GM12865 (cell line): ENCODE measurements at places on chromosomes 7 and 10.
A peak's percentile ranks its signal among the peaks of the same experiment; 100 is the strongest.

GRCh38 chr7:132002343-132002968 is 446.0 kb upstream of the PODXL start:
- no peak for DNase-seq

DNA sequence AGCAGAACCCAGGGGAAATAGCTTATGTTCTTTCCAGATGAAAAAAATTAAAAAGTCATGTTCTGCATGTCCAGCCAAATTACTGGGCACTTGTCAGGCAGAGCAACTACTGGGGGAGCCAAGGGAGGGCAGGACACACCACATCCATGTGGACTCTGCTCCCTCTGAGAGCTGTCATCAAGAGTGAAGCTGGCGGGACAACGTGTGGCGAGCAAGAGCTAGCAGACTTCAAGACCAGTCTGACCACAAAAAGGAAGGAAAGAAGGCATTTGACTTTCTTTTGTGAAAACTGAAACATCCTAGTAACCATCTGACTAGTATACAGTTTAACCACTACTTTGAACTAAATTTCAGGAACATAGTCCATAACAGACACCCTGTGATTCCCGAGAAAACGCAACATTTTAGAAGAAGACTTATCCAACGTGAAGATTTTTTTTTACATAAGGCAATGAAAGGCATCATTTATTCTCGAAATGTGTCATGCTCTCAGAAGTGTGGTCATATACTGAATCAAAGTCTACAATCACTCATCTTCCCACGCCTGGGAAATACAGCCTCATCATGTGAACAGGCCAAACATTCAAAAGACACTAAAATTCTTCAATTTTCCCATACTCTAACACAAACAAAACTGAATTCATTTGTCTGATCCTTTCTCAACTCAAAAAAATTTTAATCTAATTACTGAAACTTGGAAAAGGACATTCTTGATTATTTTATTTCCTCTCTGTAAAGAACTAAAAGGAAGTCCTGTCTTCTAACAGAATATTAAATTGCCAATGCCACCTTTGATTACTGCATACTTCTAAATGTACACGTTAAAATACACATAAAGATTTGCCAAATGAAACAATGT is 15.5 kb downstream of the CYTH3 start:
- DNase-seq: peak; percentile 89

- peak; percentile 13 for DNase-seq
These were observed 7.7 kb downstream of the PRTFDC1 start for GRCh38 chr10:24944512-24945255.

- peak; percentile 86 for DNase-seq
These were observed 74.5 kb upstream of the VKORC1L1 start for GRCh38 chr7:65798111-65799075.

DNA sequence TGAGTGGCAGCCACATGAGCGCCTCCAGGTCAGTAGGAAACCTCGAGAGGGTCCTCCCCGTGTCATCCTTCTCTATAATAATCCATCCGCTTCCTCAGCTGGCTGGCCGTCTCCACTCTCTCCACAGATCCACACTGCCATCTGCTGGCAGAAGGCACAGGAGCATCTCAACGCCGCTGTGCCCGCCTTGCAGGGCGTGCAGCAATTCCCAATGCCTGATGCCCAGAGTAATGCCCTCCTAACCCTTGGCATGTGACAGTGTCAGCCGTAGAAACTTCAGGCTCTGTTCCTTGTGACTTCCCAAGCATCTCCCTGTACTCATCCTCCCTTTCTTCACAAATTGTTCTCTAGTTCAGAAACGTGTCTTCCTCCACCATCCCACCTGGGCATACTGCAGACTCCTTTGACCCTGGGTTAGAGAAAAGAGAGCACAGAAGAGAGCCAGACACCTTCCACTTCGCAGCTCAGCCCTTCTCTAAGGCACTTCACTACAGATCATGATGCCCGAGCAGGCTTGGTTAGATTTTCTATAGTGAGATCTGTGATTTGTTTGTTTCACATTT is 70.8 kb downstream of the XPNPEP1 start:
- peak; percentile 75 for DNase-seq

- DNase-seq: peak; percentile 89
These were observed at the start of gene NUDT13 for GRCh38 chr10:73110345-73110849. Gene NUDT13, plus strand, starts transcription at chr10:73110455. Its CDS starts 3,911 bp downstream, at chr10:73114366.

DNA sequence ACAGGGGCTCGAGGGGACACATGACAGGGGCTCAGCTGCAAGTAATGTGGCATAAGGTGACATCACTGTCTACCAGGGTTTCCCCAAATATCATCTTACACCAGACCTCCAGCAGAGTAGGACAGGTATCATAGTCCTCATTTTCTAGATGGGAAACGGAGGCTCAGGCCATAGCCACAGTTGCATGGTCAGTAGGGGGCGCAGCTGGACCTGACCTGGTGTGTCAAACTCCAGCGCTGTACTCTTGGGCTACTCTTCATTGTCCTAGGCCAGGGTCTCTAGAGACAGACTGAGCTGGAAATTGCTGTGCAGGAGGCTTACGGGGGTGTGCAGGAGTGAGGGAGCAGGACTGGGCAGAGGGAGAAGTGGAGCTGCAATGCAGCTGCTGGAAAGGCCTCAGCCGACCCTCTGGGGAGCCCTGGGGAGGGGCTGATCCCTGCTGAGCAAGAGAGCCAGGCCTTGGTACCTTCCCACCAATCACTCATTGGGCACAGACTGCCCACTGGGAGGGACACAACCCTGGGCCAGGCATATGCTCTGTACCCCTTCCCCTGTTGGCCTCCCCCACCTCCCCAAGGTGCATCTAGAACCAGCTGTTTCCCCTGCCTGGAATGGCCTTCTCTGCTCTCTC is 89.9 kb downstream of the CDH23 start:
- peak; percentile 50 for DNase-seq

DNA sequence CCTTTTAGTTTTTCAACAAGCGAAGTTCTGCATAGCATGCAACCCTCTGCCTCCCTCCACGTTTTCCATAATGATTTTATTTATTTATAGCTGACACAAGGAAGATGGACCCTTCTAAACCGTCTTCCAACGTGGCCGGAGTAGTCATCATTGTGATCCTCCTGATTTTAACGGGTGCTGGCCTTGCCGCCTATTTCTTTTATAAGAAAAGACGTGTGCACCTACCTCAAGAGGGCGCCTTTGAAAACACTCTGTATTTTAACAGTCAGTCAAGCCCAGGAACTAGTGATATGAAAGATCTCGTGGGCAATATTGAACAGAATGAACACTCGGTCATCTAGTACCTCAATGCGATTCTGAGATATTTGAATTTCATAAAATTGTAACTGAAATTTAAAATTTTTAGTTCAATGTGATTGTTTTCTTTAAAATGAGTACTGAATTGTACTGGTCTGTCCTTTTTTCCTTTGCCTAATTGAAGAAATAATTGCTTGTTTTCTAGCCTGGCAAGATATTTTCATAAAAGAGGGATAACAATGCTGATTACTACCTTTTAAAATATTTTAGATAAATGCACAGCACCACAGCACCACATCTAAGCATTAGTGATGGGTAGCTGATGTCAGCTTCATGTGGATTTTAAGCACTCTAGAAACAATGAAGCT is 41.5 kb upstream of the SLC39A12 start:
- peak; percentile 59 for DNase-seq

GRCh38 chr7:15751191-15751701 is 64.8 kb upstream of the MEOX2 start:
- no peak for DNase-seq
